Adrenal gland (tissue), 19 donors: ENCODE measurements at places on chromosomes 11 and 22. TPM values are rescaled to one million over a fixed set of nuclear protein-coding genes. Genes with fewer than 3 reads are reported as not detected.

- H3K36me3 ChIP-seq, result no peaks in the 10 kb centered on the region
- no peak overlapping the region for H3K4me3 ChIP-seq
- no peaks in the 10 kb centered on the region for H3K4me1 ChIP-seq
- H3K27me3 ChIP-seq, result no peaks in the 10 kb centered on the region
- no peak for DNase-seq
- H3K27ac ChIP-seq, result no peak overlapping the region
These were observed 2.1 kb upstream of the NUDT8 start for GRCh38 chr11:67631853-67632174.

DNA sequence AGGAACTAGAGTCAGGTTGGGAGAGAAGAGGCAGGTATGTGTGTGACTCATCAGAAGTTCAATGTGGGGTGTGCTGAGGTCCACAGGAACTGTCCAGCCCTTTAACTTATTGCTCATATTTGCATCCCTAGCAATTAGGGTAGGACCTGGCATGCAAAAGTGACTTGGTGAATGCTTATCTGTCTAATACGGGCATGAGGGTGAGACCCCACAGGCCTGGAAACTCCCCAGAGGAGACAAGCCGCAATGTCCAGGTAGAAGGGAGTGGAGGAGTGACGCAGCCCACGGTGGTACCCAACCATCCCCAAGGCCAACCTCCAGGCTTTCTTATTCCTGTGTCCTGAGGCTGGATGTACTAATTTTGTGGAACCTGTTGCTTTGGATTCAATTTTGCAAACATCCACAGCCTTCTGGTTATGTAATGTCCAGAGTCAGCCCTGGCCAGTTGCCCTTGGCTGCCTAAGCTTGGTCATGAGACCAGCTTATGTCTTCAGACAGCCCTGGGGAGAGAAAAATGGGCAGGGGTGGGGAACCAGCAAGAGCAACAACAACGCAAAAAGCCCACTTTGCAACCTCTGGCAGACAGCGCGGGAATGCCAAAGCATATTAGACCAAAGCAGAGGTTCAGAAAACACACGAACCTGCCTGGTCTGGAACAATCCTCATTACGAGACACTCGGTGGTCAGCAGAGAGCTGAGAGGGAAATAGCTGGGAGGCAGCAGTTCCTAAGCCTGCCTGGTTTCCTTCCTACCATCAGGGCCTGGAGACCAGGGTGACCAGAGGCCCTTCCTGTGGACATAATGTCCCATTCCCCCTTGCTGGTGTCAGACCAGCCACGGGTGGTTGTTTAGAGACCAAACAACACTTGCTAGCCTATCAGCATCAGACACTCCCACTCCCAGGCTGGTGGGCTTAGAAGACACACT, 49.3 kb downstream of the TIMP3 start:
- no peaks in the 10 kb centered on the region for H3K36me3 ChIP-seq
- no peaks in the 10 kb centered on the region for H3K27me3 ChIP-seq
- DNase-seq, result peak; percentile 92
- H3K4me3 ChIP-seq, result no peak overlapping the region
- H3K4me1 ChIP-seq, result peaks cover 83% of the 10 kb centered on the region

DNA sequence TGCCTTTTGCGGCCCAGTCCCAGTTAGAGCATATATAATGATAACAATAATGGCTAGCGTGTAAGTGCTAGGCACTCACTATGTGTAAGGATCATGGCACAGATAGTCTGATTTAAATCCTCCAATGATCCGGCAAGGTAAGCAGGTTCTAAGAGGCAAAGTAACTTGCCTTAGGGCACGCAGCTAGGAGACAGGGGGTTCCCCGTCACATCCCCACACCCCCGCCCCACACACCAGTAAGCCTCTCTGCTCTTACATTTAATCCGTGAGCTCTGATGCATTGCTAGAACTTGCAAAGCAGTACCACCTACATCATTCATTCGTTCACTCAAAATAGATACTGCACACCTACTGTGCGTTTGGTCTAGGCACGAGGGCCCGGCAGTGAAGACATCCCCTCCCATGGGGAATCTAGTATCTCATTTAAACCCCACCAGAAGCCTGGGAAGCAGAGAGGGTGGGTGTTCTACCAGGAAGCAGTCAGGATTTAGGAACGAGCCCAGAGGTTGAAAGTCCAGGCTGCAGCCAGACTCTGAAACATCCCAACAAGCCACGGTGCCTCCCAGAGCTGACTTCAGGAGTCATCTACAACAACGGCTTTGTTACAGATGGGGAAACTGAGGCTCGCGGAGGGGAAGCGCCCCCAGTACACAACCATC, 20.6 kb downstream of the TMPRSS6 start:
- no peak overlapping the region for H3K27ac ChIP-seq
- no peaks in the 10 kb centered on the region for H3K36me3 ChIP-seq
- no peaks in the 10 kb centered on the region for H3K4me1 ChIP-seq
- H3K4me3 ChIP-seq, result no peak overlapping the region
- DNase-seq, result no peak

GRCh38 chr11:47233989-47234668, 14.5 kb downstream of the ACP2 start:
- no peaks in the 10 kb centered on the region for H3K27me3 ChIP-seq
- H3K36me3 ChIP-seq, result no peaks in the 10 kb centered on the region
- H3K27ac ChIP-seq, result peak overlapping the region; percentile 71
- DNase-seq, result peak; percentile 61

- no peaks in the 10 kb centered on the region for H3K36me3 ChIP-seq
- H3K27me3 ChIP-seq, result no peaks in the 10 kb centered on the region
- peaks cover 4% of the 10 kb centered on the region for H3K4me1 ChIP-seq
These were observed 317.6 kb upstream of the FAT3 start for GRCh38 chr11:91906871-91907624.

GRCh38 chr11:57275582-57275981, 38.5 kb upstream of the APLNR start:
- no peaks in the 10 kb centered on the region for H3K36me3 ChIP-seq
- peaks cover 7% of the 10 kb centered on the region for H3K4me1 ChIP-seq
- no peak for DNase-seq
- no peak overlapping the region for H3K4me3 ChIP-seq
- no peaks in the 10 kb centered on the region for H3K27me3 ChIP-seq

DNA sequence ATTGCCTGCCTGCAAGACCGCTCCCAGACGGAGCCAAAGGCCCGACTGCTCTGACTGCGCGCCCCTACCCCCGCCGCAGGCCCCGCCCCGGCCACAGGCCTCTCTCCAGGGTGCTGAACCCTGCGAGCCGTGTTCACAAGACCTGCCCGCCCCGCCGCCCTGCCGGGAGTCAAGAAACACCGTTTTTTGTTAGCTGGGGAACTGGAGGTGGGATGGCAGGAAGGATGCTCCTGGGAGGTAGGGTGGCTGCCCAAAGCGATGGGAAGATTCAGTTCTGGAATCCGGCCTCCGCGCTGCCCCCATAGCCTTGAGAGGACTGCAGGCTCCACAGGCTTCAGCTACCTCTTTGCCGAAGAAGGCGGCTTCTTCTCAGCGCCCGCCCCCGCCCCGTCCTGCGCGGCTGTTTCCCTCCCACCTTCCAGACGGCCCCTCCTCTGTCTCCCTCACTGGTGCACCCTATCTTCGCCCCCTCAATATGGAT, 2.7 kb upstream of the PDE2A start:
- H3K4me3 ChIP-seq, result no peak overlapping the region
- H3K4me1 ChIP-seq, result peaks cover 5% of the 10 kb centered on the region
- DNase-seq, result peak; percentile 80
- H3K27me3 ChIP-seq, result no peaks in the 10 kb centered on the region
- no peaks in the 10 kb centered on the region for H3K36me3 ChIP-seq
- no peak overlapping the region for H3K27ac ChIP-seq

- no peak overlapping the region for H3K27ac ChIP-seq
- no peak for DNase-seq
- no peak overlapping the region for H3K4me3 ChIP-seq
- no peaks in the 10 kb centered on the region for H3K4me1 ChIP-seq
- H3K27me3 ChIP-seq, result no peaks in the 10 kb centered on the region
These were observed 31.8 kb downstream of the ETS1 start for GRCh38 chr11:128555606-128556005.

DNA sequence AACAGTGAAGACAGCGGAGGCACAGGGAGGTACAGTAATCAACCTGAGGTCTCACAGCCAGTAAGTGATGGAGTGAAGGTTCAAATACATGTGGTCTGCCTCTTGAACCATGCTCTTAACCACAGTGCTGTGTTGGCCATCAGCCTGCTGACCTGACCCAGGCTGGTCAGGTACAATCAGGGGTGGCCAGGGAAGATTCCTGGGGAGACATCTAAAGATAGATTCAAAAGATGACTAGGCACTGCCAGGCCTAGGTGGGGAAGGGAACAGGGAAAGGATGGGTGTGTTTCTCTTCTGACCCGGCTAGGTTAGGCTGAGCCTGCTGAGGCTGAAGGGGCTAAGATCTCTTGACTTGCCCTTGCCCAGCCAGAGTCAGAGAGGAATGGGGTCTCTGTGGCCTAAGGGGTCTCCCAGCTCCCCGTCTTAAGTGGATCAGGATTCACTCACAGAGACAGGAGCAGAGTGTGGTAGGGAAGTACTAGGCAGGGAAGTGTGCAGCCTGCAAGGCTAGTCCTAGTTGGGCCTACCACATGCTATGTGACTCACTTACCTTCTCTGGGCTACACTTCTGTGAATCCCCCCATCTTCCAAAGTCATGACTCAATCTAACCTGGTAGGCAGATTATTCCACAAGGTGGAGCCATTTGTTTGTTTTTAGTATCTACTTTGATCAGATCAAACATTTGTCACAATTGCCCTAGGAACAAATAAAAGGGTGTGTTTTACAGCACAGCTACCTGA, 10.4 kb upstream of the SREBF2 start:
- no peak overlapping the region for H3K4me3 ChIP-seq
- peaks cover 62% of the 10 kb centered on the region for H3K4me1 ChIP-seq
- H3K36me3 ChIP-seq, result no peaks in the 10 kb centered on the region
- no peaks in the 10 kb centered on the region for H3K27me3 ChIP-seq

DNA sequence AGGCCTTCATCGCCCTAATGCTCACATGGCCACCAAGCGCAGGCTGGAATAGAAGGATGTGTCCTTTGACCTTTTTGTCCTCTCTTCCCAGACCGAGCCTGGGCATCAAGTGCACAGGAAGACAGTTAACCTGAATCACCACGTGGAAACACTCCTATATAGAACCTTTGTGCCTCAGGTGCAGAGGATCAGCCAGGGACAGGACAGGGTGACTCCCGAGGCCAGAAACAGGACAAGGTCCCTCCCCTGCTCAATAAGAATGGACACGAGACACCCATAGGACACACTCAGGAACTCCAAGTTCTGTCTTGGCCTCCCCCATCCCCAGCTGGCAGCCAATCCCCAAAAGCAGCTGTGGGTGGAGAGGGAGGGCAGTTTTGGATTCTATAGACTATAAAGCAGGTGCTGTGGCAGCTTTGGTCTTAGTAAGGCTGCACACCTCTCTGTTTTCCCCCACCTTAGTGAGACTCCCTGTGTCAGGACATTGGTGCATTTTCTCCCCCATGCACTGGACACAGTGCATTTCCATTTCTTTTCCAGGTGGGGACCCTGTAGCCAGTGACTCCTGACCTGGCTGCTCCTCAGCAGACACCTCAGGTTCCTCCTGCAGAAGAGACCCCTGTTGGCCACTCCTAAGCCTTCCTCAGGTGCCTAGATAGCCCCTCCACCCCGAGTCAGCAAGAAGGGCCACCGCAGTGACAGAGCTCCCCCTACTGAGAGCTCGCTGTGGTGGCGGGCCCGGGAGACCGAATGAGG, 43.6 kb upstream of the POU2AF1 start:
- no peaks in the 10 kb centered on the region for H3K27me3 ChIP-seq
- no peak overlapping the region for H3K4me3 ChIP-seq
- H3K4me1 ChIP-seq, result no peaks in the 10 kb centered on the region
- H3K27ac ChIP-seq, result no peak overlapping the region

DNA sequence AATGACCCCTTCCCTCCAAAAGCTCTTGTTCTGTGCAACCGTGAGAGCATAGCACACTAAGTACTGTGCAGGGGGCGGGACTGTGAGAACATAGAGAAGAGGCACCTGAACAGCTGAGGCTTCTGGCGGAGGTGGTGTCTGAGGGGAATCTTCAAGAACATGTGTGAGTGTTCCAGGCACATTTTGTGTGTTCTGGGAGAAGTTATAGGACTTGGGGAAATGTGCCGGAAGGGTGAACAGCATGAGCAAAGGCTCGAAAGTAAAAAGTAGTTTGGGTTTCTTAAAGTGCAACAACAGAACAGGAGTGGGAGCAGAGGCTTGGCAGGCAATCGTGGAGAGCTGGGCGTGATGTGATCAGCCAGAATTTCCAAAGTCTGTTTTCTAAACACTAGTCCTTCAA, 12.4 kb upstream of the SYN3 start:
- DNase-seq, result no peak
- H3K36me3 ChIP-seq, result no peaks in the 10 kb centered on the region
- no peaks in the 10 kb centered on the region for H3K4me1 ChIP-seq
- no peak overlapping the region for H3K27ac ChIP-seq
- peaks cover 5% of the 10 kb centered on the region for H3K27me3 ChIP-seq

DNA sequence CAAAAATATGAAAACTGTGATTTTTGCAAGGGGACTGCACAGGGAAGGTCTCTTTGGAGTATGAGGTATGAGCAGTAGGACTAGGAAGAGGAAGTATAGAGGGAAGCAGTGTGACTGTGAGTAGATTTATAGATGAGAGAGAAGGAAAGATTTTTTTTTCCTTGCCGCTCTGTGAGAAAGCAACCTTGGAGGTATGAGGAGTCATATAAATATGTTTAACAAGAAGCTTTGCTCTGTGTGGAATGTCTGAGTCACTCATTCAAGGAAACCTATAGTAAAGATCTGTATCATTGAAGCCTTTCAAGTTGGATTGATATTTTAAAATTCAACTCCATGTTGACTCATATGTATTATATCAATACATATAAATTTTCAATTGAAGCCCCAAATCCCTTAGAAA, 26.2 kb downstream of the DNHD1 start:
- no peak overlapping the region for H3K4me3 ChIP-seq
- no peak for DNase-seq
- H3K4me1 ChIP-seq, result no peaks in the 10 kb centered on the region

GRCh38 chr11:35414311-35414710, 5.0 kb downstream of the SLC1A2 start:
- H3K27ac ChIP-seq, result no peak overlapping the region
- peaks cover 22% of the 10 kb centered on the region for H3K27me3 ChIP-seq
- no peak overlapping the region for H3K4me3 ChIP-seq
- H3K36me3 ChIP-seq, result no peaks in the 10 kb centered on the region
- no peak for DNase-seq
- peaks cover 10% of the 10 kb centered on the region for H3K4me1 ChIP-seq

The TCN1 gene
- total RNA-seq, result not detected

The TRIM6 gene
- total RNA-seq, result 2.9 TPM

The SLCO2B1 gene
- 63.8 TPM for total RNA-seq

The LRRC74B gene
- 0.11 TPM for total RNA-seq

The OR51A7 gene
- total RNA-seq, result not detected

The LRRC32 gene
- total RNA-seq, result 20.9 TPM

The ASPHD2 gene
- 0.06 TPM for total RNA-seq

The TRPM5 gene
- 0.97 TPM for total RNA-seq

The KCNJ5 gene
- total RNA-seq, result 45.2 TPM
